ENCODE measurements at places on chromosomes 3 and 15.

- no peak for DNase-seq
Measured at GRCh38 chr15:91072161-91072560, 27.9 kb upstream of the SV2B start.

GRCh38 chr15:83651541-83651940 lies 2.4 kb upstream of the ADAMTSL3 start:
- no peak for DNase-seq

DNA sequence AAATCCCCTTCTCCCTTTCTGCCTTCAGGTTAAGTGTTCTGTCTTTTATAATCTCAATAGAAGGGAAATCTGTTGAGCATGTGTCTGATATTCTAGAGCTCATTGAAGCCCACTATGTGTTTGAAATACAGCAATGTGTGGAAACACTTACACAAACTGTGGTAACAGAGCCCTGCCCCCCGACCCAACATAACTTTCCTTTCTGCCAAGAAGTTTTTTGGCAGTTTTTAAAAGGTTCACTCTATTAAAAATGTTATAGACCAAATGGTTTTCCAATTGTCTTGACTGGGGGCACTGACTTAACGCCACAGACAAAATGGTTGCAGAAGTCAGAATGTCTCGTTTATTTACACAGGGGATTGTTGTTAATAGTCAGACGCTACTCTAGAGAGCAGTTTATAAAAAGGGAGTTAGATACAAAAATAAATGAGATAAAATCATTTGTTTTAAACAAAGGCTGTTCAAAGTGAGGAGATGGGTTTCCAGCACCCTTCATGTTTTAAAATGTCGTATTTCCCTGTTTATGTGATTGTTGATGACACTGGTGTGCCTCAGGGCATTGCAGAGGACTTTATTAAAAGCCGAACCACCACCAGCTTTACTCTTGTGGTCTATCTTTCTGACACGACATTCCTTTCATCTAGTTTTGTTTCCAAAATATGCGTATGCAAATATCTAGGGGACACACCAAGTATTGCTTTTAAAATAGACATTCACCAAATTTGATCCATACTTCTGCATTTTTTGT lies 26.7 kb upstream of the GREM1 start:
- DNase-seq, result no peak

DNA sequence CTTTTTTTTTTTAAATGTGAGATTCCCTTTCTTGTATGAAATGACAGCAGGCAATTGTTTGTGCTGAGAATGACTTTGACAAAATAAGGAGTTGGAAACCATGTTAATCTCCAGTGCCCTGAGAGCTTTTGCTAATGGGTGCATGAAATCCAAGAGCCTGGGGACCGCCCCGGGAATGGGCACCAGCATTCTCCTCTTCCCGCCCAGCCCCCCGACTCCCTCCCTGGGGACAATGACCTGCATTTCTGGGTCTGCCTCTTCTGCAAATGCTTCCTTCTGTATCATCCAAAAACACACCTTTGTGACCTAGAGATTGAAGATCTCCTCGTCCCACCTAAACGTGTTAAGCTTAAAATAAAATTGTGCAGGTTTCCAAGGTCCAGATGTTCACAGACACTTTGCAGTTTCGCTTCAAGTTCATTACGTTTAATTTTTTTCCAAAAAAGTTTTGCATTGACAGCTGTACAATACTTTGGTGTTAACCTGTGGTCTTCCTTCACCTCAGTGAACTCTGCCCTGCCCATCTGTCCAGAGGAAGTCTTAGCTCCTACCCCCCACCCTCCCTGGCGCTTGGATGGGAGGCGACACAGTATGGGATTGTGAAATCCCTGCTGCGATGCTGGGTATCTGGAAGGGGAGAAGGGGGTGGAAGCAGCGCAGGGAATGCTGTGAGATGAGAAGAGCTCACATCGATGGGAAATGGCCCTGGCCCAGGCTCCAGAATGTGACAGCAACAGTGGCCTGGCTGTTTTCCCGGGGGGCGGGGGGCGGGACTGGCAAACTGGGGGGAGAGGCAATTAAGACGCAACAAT lies 50.1 kb downstream of the TLE3 start:
- DNase-seq, result no peak

DNA sequence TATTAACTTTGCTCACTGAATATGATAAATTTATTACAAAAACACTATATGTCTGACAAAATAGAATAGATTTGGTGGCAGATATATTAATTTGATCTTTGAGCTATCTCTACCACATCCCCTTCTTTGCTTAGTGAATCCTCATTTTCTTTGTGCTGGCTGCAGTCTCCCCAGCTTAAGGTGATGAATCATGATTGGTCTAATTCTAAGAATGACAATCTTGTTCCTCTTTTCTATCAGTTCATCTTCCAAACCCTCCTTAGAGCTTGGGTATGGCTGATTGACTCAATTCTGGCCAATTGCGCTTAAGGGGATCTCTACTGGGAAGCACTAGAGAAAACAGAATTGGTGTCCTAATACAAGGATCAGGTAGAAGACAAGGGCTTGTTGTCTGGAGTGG lies 309.6 kb upstream of the GOLIM4 start:
- no peak for DNase-seq

- DNase-seq, result no peak
Measured at GRCh38 chr15:57031605-57032004, 113.2 kb downstream of the TCF12 start.

DNA sequence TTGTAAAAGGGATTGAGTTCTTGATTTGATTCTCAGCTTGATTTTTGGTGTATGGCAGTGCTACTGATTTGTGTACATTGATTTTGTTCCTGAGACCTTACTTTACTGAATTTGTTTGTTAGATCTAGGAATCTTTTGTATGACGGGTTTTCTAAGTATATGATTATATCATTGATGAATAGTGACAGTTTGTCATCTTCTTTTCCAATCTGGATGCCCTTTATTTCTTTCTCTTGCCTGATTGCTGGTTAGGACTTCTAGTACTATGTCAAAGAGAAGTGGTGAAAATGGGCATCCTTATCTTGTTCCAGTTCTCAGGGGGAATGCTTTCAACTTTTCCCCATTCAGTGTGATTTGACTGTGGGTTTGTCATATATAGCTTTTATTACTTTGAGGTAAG lies 103.0 kb downstream of the DOCK3 start:
- DNase-seq, result no peak

DNA sequence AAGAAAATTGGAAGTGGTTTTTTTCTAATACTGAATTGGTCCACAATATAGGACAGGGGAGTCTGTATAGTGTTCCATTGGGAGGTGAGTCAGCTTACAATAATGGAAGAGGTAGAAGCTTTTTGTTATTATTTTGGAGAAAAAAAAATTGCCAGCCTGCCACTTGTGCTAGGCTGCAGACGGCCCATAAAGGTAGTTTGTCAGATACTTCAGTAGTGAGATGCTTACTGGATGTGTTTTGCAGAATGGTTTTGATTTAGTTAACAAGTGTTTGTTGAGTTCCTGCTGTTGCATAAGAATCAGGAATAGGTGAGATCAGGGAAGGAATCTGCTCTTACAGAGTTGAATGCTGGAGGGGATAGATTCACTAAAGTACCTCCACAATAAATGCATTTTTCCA lies 1.0 kb downstream of the DTWD1 start:
- no peak for DNase-seq

- no peak for DNase-seq
Measured at GRCh38 chr15:64030123-64030522, 16.2 kb downstream of the DAPK2 start.

GRCh38 chr3:114861666-114862065 lies 285.4 kb downstream of the ZBTB20 start:
- no peak for DNase-seq

- no peak for DNase-seq
Measured at GRCh38 chr3:189288348-189289235, 116.8 kb downstream of the TPRG1 start.

DNA sequence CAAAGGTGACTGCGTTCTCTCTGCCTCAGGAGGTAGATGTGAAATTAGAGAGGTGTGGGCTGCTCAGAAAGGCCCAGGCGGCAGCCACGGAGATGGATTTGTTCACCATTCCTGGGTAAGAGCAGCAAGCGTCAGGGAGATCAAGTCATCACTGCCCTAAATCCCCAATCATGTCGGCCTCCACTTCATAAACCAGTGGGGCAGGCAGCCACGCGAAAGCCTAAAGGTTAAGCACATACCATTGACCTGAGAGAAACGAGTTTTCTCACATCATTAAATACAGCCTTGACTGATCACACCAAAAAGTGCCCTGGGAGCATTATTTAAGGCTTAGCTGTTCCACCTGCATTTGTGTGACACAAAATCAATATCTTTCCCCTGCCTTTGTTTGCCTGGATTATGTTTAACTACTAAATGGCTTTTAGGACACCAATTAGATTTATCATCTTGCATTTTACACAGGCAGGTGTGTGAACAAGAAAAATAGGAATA lies 50.7 kb upstream of the FOXB1 start:
- no peak for DNase-seq

DNA sequence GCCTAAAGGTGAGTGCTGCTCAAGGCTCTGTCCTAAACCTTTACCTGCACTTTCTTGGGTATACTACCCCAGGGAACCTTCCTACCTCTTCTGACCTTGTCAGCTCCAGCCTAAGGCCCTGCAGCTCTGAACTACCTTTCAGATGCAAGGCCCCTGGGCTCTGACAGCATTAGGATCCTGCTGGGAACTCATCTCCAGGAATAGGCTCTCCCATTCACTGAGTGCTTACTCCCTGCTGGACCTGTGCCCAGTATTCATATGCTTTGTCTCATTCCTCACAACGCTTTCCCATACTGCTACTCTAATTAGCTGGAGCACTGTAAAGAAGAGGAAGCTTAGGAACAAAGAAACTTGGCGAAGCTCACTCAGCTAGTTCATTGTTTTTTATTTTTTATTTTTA lies 53.8 kb upstream of the RAB6B start:
- no peak for DNase-seq

DNA sequence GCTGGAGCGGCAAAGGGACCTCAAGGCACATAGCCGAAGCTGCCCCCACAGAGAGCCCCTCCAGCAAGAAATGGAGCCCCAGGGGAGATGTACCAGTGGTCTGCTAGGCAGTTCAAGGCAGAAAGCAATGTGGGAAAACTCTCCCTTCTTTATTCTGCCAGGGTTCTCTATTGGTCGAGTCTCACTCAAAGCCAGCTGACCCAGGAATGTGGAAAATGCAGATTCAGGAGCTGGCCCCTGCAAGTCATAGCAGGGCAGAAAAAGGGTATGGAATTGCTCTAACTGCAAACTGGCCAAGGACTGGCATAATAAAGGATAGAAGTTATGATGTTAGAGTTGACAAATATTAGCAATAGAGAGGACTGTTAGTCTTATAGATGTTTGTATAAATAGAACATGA lies 4.0 kb upstream of the TOPAZ1 start:
- DNase-seq, result no peak

DNA sequence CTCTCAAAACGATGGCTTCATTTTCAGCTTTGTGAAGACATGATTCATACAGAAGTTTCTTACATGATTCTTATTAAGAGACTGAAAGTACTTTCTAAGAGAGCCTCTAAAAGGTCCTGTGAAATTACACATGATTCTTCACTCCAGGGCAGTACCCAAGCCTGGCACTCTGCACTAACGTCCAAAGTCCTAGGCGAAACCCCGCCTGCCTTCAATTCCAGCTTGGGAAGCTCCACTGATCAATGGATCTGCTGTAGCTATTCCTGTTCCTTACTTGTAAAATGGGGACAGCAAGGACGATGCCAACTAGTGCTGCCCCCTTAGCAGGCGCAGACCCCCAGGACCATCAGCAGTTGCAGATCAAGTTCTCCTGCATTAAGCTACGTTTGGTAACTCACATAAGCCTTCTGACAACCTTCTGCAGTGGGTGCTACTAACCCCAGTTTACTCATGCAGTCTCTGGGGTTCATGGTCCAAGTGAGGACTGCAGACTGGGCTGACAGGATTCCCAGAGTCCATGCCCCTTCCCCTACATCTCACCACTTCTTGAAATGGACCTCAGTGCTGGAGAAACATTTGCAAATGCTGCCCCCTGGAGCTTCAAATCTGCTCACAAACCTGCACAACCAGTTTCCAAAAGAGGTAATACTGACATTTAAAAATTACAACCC lies 10.6 kb downstream of the CHCHD4 start:
- no peak for DNase-seq

DNA sequence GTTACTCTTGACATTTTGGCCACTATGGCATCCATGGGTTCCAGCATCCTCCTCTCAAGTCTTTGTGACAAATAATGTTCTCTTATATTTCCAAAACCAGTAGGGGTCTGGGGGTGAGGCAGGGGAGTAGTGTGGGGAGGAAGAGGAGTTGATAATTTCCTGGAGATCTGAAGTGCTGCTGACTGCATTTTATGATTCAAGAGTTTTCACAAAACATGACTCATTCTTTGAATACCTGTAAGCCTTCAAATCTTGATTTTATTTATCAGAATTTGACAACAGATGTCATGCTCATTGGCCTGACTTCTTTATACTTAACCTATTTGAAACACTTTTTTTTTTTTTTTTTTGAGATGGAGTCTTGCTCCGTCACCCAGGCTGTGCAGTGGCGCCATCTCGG lies 98.8 kb upstream of the PLXND1 start:
- no peak for DNase-seq

DNA sequence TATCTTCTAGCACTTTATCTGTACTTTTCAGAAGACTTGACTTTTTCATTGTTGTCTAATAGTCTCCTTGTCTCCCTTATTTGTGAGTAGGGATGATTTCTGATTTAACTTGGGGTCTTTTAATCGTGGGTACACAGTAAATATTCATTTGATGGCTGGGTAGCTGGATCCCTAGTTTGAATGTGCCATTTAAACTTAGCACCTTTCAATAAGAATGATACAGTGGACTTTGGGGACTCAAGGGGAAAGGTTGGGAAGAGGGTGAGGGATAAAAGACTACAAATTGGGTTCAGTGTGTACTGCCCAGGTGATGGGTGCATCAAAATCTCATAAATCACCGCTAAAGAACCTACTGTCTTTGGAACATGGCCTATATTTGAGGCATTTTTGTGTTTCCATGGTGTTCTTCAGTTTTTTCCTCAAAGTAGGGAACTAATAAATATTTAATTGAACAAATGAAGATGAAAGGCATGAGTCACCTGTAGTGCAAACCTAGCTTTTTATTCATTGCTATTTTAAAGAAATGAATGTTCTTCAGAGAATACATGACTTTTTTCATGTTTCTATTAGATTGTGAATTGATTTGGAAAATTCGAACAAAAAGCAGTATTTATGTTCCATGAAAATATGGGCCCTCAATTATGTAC lies 12.1 kb downstream of the FNDC3B start:
- DNase-seq, result no peak

- DNase-seq, result no peak
Measured at GRCh38 chr15:31136607-31137328, 35.2 kb upstream of the TRPM1 start.

- no peak for DNase-seq
Measured at GRCh38 chr15:95799286-95800200, 531.0 kb upstream of the NR2F2 start.

Data from immature natural killer cell (primary cell).